ENCODE measurements at places on chromosomes 13 and 19.

DNA sequence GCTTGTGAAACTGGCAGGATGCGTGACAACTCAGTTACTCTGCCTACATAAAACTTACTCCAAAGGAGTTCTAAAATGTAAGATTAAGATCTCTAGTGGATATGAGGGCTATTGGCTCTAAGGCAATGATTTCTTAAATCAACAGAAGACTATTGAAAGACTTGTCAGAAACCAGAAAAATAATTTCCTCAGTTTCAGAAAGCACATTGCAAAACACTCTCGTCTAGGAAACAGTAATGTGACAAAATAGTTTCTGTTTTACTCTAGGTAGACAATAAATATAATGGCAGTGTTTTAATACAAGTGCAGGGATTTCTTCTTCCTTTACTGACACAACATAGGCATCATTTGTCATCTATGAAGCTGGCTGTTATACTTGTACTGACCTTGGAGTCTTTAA lies 230.1 kb downstream of the KCTD12 start:
- DNase-seq = no peak

GRCh38 chr19:5880604-5881078 lies 10.3 kb upstream of the FUT5 start:
- peak; percentile 71 for DNase-seq

- DNase-seq = no peak
These were observed 70.3 kb downstream of the ALOX5AP start for GRCh38 chr13:30805603-30806011.

DNA sequence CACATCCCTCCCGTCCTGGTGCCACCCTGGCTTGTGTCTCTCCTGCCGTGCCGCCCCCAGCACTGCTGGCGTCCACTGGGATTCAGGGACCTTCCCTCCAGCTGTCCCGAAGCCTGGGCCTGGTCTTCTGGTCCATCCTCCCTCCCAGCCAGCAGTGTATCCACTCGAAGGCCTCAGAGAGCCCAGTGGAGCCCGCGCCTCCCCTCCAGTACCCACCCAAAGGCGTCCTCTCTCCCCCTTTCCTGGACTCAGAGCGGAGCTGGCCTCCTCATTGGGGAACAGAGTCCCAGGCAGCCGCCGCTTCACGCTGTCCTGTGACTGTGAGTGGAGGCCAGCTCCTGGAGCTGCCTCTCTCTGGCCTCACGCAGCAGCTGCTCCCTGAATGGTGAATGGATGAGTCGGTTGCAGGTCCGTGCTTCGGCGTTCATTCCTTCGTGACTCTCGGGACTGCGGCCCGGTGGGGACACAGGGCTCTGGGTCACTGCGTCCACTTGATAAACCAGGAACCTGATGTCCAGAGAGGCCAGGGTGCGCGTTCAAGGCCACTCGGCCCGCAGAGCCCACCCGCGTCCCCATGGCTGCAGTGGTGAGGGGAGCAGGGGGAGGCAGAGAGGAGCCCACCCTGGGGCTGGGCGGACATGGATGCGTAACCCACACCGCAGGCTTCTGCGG lies 12.1 kb downstream of the ONECUT3 start:
- DNase-seq = peak; percentile 72

GRCh38 chr19:38862321-38863059 lies 12.7 kb upstream of the HNRNPL start:
- DNase-seq = peak; percentile 92

DNA sequence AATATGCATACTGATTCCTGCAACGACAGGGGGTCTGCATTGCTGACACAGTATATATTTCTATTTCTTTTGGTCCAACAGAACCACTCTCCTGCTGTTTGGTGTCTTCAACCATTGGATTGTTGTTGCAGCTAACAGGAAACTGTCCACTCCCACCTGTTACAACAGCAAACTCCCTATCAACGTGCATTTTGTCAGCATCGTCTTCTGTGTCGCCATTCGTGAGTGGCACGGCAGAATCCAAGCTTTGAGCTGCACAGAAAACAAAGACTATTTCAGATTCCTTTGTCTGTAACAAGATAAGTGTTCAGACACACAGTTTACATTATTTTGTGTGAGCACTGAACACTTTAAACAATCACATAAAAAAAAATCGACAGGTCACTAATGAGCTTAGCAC lies 31.3 kb downstream of the ANKRD10 start:
- DNase-seq = peak; percentile 33
